ENCODE measurements at places on chromosomes 4 and X.

DNA sequence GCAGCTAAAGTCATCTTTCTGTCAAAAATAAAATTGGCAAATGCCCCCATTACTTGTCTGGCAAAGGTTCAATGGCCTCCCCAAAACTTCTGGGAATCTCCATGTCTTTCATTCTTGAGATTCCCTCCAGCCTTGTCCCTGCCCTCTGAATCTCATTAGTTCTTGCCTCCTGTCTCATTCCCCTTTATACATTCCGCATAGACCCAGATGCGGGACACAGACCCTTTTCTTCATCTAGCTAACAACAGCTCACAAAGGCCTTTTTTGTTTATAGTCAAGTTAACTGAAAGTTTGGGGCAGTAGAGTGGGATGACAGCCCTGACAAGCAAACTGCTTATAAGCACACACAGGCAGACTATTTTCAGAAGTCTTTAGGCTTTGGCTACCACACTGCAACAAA lies 306.1 kb upstream of the FAM241A start:
- no peak for DNase-seq

- DNase-seq = no peak
Measured at GRCh38 chr4:153025406-153025805, 89.3 kb downstream of the FHDC1 start.

DNA sequence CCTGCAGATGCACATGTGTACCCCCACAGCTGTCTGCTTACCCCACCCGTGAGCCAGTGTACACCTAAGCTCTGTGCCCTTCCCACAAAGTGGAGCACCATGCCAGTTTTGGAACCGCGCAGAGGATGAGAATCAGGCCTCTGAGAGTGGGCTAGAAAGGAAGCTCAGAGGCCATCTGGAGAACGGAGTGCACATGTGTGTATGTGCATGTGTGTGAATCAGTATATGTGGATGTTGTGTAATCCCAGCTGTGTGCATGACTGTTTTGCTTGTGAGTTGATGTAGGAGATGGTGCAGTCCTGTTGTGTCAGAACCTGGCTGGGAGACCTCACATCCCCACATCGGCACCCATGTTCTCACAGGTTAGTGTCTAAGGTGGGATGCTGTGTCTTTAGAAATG lies 93.0 kb downstream of the DRD5 start:
- no peak for DNase-seq

DNA sequence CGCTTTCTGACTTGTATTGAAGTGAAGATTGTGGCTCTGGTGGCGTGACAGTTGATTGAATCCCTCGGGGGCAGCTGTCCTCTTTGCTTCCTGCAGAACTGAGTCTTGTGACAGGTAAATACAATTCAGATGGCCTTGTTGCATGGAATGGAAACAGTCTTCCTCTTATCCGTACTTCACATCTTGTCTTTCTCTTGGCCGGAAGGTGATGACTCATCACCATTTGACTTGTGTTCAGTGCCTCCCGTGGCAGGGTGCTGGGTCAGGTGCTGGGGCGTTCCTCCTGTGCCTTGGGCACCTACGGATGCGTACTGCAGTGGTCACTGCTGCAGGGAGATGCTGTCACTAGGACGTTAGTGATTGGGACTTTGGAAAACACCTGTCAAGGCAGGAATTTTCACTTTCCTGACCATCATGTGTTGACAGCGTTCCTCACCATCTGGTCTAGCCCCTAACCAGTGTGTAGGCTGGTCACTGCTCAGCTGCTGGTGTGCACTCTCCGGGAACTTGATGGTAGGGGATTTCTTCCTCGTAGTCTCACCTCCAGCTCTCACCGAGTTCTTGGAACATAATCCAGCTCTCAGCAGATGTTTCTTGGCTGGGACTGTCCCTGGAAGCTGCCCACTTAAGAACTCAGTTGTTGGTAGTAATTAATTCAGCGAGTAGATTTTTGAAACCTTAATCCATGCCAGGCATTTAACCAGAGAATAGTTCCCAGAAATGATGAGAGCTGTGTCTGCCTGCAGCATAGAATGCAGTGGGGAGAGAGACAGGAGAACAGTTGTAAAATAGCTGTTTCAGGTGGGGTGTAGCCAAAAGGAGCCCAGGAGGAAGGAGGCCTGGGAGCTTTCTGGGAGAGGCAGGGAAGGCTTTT lies 7.2 kb downstream of the TBC1D14 start:
- DNase-seq = peak; percentile 70

GRCh38 chrX:134542485-134542884 lies 82.5 kb downstream of the HPRT1 start:
- DNase-seq = no peak

DNA sequence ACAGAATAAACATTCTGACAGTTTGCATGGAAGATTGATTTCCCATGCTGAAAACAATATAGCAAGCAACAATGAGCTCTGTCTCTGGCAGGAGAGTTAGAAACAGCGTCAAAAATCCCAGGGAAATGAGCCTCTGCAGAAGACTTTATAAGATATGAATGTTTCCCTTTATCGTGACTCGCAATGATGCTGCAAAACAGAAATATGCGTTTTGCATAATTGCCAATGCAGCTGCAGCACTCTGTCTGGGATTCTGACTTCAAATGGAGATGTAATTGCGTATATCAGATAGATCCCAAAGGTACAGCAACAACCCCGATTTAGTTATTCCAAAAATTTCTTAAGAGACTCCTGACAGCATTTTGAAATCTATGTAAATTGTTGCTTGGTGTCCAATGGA lies 702.4 kb upstream of the EPHA5 start:
- no peak for DNase-seq

- DNase-seq = no peak
Measured at GRCh38 chr4:54032558-54033135, 31.8 kb downstream of the CHIC2 start.

GRCh38 chr4:41509451-41509866 lies 28.5 kb upstream of the LIMCH1 start:
- no peak for DNase-seq

DNA sequence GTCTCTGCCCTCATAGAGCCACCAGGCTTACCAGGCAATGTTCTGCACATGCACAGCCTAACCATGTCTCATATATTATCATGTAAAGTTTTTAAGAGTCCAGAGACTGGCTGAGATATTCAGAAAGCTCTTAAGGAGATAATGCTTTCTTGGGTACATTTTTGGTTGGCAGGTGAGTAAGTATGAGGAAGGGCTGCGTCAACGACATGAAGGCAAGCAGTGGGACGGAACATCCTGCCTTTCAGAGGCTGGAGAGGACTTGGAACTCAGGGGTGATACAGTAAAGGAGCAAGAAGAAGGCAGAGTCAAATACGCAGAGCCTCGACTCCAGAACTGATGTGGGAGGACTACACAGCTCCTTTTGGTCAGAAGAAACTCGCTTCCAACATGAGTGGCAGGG lies 74.8 kb upstream of the MTNR1A start:
- no peak for DNase-seq

DNA sequence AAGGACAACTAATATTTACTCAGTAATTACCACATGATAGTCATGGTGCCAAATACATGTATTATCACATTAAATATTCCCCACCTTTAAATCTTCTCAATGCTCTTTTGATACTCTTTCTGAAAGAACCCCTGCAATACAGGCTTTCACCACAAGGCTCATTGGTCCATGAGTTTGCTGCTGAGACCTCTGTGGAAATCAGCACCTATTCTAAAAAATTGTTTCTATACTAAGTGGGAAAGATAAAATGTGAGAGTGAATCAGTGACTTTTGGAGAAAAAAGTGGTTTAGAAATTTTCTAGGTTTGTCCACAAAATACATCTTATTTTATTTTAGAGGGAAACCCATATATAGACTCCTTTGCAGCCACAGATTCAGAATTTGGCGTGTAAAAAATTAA lies 257.3 kb downstream of the ZIC3 start:
- no peak for DNase-seq

GRCh38 chrX:130631011-130631410 lies 229.2 kb downstream of the RBMX2 start:
- no peak for DNase-seq

GRCh38 chr4:17316566-17316965 lies 195.3 kb downstream of the QDPR start:
- no peak for DNase-seq

DNA sequence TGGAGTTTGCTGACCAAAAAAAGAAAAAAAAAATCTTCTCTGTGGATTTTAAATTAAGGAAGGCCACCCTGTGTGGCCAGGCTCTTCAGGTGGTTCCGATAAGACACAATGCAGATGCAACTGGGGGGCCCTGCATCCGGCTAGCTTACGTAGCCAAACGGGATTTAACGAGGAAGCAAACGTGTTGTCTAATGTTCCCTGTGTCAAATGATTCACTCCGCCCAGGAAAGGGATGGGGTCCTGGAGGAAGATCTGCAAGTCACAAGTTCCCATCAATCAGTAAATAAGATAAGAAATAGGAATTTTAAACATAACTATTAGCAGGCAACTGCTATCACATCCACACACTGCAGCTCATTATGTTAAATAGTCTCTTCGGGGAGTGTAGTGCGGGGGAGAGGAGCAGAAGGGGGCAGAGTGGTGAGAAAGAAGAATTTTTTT lies 216.4 kb upstream of the GYPA start:
- DNase-seq = no peak

Data from activated naive CD4-positive, alpha-beta T cell treated with Interleukin-2 at 50 U/mL for 16 hours (primary cell).